CD4-positive, alpha-beta T cell treated with Interleukin-15 for 1 hour (primary cell): ENCODE measurements at places on chromosomes 3 and 15.

DNA sequence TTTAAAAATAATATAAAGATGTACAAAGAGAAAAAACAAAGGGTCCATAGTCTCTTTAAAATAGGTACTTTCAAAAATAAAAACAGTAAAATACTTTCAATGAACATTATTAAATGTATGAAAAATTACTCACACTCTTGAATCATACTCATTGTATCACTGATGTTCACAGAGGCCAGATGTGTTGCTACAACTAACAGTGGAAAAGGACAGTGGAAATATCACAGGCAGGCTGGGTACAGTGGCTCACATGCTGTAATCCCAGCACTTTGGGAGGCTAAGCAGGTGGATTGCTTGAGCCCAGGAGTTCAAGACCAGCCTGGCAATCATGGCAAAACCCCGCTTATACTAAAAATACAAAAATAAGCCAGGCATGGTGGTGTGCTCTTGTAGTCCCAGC lies 26.8 kb downstream of the NPHP3 start:
- no peak for DNase-seq

- no peak for DNase-seq
These were observed 627 bp upstream of the FAM131A start for GRCh38 chr3:184336547-184337398.

GRCh38 chr3:66604481-66604880 lies 103.7 kb upstream of the LRIG1 start:
- no peak for DNase-seq

- no peak for DNase-seq
These were observed at the start of gene SNX22 for GRCh38 chr15:64151727-64152506. Gene SNX22 (plus strand): TSS chr15:64151731. CDS start chr15:64151776, 45 bp downstream.

GRCh38 chr3:125042725-125043406 lies 12.9 kb downstream of the HEG1 start:
- DNase-seq = no peak

GRCh38 chr3:55882006-55882405 lies 394.9 kb upstream of the WNT5A start:
- no peak for DNase-seq

DNA sequence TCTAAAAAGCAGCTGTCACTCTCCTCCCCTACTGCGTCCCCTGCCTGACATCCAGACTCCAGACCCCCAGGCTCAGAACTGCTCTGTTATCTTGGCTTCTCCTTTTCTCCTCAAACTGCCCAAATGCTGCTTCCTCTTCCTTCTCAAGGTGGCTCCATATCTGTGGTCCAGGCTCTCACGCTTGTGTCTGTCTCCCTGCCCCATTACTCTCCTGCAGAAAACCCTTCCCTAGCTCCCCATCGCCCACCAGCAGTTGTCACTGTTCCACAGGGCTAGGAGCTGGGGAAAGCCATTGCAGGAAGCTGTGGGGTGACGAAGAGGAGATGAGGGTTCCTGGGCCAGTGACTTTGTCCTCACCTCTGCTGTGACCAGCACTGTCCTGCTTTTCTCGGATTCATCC lies 30.7 kb upstream of the CGNL1 start:
- DNase-seq = no peak

DNA sequence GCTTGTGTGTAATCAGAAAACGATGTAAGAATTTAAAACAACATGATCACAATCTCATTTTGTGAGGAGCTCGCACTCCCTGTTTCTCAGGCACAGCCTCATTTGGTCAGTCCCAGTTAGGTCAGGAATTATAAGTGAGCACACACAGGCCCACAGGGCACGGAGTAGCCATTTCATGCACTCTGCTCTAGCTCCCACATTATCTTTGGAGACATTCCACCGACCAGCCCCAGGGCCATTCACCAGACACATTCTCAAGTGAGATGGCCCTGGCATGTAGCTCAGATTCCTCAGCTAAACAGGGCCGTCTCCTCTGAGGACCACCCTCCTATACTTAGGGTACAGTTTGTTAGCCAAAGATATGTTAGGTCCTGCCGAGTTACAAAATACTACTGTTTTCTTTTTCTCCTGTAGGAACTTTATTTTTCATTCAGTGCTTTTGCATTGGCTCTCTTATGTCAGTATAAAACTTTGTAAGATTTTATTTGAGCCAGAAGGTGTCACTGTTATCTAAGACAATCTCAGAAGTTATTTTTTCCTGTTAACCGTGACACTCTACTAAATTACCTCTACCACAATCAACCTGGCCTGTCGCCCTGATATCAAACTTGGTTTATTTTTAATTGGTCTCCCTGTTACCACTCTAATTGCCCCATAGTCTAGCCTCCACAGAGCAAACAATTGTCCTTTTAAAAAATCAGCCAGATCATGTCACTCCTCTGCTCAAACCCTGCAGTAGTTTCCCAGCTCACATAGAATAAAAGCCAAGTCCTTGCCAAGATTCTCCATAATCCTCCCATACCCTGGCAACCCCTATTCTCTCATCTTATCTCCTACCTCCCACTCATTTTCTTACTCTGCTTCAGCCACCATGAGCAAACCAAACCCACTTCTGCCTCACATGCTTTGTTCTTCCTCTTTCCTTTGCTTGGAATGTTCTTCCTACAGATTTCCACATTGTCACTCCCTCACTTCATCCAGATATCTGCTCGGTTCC lies 105.7 kb downstream of the PPP2R3A start:
- DNase-seq = no peak

GRCh38 chr3:186569779-186570095 lies 783 bp upstream of the DNAJB11 start:
- DNase-seq = no peak

DNA sequence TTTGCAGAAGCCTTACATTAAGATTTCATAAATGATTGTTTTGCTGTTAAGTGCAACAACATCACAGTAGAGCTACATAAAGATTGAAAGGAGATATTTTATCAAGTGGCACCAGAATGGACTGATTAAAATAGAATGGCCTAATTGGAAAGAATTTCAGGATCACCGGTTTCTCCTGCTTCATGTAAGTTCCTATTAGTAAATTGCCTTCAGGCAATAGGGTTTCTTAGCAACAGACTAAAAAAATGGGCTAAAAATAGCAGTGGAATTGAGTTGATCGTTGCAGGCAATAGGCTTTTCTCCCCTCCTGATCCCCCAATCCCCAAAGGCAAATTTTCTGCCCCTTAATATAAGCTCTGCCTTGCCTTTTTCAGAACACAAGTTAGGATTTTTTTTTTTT lies 917 bp downstream of the LNP1 start:
- DNase-seq = no peak

DNA sequence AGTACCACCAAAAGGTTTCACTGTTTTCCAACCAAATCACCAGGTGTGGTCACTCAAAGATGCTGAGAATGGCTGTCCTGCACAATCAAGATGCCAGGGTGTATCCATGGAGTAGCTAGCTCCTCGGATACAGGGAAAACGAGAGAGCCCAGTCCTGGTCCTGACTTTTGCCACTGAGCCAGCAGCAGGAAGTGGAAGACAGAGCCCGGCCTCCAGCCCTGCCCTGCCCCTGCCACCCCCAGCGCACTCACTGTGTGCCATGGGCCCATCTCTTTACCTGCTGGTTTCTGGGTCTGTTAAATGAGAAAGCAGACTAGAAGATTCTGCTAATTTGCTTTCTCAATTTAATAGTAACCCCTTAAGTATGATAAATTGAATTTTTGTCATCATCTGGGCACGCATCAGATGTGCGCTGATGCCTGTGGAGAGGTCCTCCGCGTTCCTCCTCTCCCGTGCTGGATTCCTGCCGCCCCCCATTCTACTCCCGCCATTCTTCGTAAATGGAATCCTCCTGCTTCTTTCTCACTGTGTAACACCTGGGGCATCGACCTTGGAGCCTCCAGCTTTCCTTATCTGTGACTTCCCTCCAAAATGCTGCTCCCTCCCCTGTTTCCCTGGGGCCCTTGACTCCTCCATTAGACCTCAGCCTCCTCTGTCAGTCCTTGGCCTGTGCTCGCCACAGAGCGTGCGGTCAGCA lies 18.0 kb downstream of the TNFAIP8L3 start:
- no peak for DNase-seq

DNA sequence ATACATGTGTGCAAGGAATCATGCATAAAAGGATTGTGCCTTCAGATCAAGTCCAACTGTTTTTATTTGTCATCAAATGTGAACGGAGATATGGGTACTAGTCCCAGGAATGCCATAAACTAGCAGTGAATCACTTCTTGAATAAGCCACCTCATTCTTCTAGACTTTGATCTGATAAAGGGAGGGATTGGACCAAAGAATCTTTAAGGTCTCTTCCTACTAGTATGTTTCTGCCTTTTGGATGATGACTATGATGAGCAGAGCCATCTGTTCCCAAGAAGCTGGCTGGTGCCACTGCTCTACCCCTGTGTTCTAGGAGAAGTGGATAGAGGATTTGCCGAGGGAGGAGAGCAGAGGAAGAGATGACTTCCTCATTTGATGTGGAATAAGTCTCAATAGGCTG lies 28.8 kb upstream of the UACA start:
- no peak for DNase-seq

DNA sequence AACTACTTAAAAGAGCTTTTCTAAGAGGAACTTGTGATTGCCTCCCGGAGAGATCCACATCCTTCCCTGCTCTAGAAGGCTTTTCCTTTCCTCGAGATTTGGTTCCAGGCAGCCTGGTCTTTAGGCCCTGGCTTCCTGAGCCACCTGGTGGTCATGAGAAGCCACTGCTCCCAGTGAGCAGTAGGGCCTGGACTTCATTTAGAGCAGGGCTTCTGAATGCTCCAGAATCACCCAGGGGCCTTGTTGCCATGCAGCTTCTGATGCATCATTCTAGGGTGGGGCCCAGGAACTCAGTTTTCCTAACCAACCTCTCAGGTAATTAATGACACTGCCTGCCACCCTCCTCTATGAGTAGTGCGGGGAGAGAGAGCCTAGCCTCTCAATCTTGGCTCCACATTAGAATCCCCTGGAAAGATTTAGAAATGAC lies 29.6 kb downstream of the PSMD6 start:
- DNase-seq = peak; percentile 63

GRCh38 chr3:107241217-107241616 lies 136.0 kb upstream of the CCDC54 start:
- no peak for DNase-seq

DNA sequence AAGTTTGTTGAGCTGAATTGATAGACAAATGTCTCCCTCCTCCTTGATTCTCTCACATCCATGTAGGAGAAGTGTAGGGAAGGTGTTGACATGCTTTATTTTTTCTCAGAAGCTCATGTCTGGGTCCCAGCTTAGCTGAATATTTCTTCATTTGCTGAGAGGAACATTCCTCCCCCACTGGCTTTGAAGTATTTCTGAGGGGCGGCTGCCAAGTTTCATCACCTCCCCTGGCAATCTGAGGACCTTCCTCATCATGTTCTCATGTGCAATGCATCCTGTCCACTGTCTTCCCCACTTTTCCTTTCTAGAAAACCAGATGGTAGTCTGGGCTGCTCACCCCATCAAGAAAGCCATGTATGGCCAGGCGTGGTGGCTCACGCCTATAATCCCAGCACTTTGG lies 168.9 kb upstream of the RGMA start:
- DNase-seq = no peak

- no peak for DNase-seq
These were observed 64.8 kb upstream of the THSD4 start for GRCh38 chr15:71050461-71050860.

GRCh38 chr15:82640672-82641071 lies 6.5 kb downstream of the CPEB1 start:
- DNase-seq = no peak

DNA sequence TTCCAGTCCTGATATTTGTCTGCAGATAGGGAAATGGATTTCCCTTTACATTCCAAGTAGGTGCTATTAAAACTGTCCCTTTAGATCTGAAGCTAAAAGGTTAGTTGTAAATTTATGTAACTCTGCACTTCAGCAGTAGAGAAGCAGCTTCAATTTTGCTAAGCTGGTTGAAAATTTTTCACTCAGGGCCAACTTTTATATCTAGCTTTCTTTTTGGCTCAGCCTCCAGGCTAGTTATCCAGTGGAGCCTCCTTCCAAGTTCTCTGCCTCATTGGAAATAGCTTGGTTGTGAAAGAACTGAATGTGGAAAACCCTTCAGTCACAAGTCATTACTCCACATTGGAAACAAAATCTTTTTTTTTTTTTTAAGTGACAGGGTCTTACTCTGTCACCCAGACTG lies 8.2 kb upstream of the ZNF660 start:
- no peak for DNase-seq
